ENCODE measurements at places on chromosomes 4 and X.

DNA sequence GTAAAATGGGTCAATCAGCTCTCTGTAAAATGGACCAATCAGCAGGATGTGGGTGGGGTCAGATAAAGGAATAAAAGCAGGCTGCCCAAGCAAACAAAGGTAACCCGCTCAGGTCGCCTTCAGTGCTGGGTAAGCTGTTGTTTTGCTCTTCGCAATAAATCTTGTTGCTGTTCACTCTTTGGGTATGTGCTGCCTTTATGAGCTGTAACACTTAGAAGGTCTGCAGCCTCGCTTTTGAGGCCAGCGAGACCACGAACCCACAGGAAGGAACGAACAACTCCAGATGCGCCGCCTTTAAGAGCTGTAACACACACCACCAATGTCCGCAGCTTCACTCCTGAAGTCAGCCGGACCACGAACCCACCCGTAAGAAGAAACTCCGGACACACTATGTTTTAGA, 11.5 kb upstream of the CAMK2D start:
- no peak for DNase-seq

DNA sequence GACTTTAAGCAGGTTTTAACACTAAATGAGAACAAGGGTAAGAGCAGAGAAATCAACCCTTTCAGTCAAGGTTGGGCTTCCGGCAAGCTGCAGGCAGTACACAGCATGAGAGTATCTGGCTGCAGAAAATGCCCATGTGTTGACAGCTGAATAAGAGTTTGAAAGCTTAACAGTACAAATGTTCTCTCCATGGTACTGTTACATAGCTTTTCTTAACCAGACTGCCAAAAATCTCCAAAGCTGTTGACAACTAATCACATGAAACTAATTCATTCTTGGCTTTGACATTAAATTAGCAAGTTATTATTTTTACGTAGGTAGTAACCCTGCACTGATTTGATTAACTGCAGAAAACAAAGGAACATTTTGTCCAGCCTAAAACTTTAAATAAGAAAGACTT, 153.5 kb downstream of the SLC10A7 start:
- DNase-seq = no peak

GRCh38 chrX:24298191-24298590, 15.7 kb downstream of the SUPT20HL2 start:
- no peak for DNase-seq

- peak; percentile 67 for DNase-seq
Measured at GRCh38 chr4:104492183-104492771, 2.4 kb downstream of the CXXC4 start.

DNA sequence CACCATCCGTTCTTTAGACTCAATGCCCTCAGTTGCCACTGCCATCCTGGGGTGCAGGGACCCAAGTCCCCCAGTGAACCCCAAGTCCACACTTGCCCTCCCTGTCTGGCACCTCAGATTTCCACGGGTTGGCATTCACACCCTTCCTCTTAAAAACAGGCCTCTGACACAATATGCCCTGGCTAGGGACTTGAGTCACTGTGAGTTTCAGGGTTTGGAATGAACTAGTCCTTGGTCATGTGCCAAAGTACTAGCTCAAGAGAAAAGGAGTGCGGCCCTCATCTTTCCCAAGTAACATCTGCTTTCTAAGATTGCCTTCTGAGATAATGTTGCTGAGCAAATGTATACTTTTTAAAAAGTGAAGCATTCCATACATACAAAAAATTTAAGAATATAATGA, 134.0 kb downstream of the MID1 start:
- DNase-seq = no peak

DNA sequence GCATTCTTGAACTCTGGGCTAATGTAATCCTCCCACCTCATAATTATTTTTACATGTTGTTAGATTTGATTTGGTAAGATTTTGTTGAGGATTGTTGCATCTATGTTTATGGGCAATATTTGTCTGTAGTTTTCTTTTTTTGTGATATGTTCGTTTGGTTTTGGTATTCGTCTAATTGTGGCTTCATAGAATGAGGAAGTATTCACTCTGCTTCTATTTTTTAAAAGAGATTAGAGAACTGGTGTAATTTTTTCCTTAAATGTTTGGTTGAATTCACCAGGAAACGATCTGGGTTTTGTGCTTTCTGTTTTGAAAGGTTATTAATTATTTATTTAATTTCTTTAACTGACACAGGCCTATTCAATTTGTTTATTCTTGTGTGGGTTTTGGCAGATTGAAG, 161.2 kb upstream of the NUDT6 start:
- no peak for DNase-seq

DNA sequence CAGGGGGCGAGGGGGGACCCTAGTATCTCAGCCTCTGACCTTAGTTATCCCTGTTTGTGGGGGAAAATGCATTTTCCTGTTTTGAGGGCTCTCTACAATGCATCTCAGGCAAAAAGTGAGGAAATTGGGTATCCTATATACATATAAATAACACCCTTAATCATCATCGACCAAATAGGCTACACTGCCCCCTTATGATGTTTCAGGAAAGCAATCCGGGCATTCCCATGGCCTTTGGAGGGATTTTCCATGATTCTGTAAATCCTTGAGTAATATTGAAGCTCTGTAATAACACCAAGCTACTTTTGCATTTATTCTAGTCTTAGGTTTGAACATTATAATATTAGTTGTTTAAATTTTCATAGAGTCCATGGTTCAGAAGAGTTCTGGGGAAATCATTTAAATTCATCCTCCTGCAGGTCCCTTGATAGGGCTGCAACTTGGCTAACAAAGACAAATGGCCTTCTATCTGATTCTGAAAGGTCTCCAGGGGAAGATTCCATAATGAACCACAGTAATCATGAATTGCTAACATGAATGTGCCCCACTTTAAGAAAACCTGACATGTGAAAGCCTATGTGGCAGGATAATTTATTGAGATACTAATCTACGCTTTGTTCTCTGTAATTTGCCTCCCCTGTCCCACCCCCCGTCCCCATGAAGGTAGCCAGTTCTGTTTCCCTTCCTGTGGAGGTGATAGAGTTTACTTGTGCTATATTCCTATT, 91.5 kb upstream of the SCOC start:
- DNase-seq = no peak

DNA sequence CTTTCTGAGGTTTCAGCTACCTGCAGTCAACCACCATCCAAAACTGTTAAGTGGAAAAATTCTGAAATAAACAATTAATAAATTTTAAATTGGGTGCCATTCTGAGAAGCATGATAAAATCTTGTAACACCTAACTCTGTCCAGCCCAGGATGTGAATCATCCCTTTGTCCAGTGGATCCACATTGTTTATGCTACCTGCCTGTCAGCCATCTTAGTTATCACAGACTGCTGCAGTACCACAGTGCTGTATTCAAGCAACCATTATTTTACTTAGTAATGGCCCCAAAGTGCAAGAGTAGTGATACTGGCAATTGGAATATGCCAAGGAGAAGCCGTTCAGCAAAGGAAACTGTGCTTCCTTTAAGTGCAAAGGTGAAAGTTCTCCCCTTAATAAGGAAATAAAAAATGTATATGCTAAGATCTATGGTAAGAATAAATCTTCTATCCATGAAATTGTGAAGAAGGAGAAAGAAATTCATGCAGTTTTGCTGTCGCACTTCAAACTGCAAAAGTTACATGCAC, 20.6 kb downstream of the CAMK2D start:
- no peak for DNase-seq

GRCh38 chr4:178082906-178083305, 640.7 kb upstream of the AGA start:
- no peak for DNase-seq

Data from GM20000 (cell line).